ENCODE measurements at places on chromosomes 1 and 21.

DNA sequence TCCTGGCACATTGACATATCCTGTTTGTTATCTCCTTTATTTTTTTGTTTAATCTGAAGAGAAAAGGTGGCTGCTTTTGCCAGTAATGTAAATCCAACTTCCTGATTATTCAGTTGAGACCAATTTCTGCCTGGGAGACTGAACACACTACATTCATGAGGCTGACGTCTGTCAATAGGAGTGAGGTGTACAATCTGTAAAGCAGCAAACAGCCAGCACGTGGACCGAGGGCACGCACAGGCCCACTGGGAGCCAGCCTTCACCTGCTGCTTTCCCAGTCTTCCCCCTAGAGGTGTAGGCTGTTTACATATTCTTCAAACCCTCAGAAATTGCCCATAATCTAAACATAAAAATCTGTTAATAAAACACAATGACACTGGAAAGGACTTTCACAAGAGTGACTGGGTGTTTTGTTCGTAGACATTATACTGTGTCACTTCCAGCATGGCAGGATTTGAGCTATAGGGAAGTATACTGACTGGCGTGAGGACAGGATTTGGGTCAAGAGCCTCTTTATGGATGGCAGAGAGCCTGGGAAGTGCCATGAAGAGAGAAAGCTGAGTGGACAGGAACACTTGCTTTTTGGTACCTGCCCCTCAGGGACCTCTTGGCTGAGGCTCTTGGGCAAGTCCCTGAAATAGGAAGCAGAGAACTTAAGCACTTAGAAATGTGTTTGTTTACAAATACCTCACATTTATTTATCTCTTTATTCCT is 552.9 kb upstream of the CAMK1G start:
- no peak for DNase-seq

- DNase-seq, result no peak
These were observed 36.6 kb upstream of the TMEM51 start for GRCh38 chr1:15116966-15117365.

GRCh38 chr1:32636914-32637645 is 13.3 kb downstream of the ZBTB8OS start:
- no peak for DNase-seq

- no peak for DNase-seq
These were observed 27.5 kb downstream of the SLC37A1 start for GRCh38 chr21:42541174-42541573.

GRCh38 chr1:20255666-20256065 is 35.0 kb upstream of the VWA5B1 start:
- no peak for DNase-seq

DNA sequence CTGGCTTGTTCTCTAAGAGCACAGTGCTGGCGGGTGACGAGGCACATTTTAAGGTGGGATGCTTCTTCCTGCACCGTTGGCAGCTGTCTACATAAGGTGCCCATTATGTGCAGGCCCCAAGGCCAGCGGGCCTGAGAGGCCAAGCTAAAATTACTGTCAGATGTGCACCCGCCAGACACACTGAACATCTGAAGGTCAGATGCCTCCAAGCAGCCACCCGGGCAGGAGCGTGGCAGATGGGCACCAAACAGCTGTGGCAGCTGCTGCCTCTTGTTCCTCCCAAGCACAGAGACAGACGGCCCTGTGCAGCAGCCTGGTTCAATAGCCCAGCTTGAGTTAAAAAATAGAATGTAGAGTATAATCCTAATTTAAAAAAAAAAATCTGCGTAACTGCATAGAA is 211.9 kb upstream of the EDN2 start:
- no peak for DNase-seq

GRCh38 chr1:34529935-34530859 is 224.7 kb upstream of the GJB5 start:
- peak; percentile 74 for DNase-seq

GRCh38 chr1:209587789-209588188 is 4.3 kb downstream of the CAMK1G start:
- no peak for DNase-seq

GRCh38 chr21:21174676-21175075 is 176.5 kb downstream of the NCAM2 start:
- DNase-seq, result no peak

- no peak for DNase-seq
These were observed 162.2 kb upstream of the RAB4A start for GRCh38 chr1:229108598-229109201.

GRCh38 chr1:201904579-201904978 is 15.9 kb downstream of the SHISA4 start:
- DNase-seq, result peak; percentile 41

GRCh38 chr1:107530543-107530942 is 389.7 kb downstream of the NTNG1 start:
- DNase-seq, result no peak

DNA sequence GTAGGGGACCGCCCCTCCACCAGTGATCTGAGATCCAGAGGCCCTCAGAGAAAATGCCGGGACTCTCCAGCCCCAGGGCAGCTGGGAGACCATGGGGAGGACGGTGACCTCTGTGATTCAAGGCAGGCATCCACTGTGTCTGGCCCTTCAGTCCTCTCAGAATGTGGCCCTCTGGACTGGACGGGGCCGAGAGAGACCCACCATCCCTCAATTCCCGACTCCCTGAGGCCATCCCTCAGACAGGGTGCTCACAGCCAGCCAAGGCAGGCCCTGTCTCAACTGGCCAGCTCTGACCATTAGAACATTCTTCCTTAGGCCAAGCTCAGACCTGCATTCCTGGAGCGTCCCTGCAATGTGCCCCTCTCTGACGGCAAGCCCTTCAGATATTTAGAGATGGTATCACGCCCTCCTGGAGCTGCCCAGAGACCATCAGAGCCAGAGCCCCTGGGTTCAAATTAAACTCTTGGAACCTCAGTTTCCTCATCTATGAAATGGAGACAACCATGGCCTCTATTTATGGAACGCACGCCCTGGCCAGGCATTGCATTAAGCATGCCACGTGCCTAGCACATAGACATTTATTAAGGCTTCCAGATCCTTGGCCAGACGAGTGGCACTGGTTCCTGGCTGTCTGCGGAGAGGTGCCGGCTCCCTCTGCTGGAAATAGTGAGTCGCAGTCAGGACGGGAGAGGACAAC is 9.6 kb upstream of the EPS8L3 start:
- DNase-seq, result no peak

- DNase-seq, result no peak
These were observed 19.8 kb upstream of the UBR4 start for GRCh38 chr1:19229828-19230325.

DNA sequence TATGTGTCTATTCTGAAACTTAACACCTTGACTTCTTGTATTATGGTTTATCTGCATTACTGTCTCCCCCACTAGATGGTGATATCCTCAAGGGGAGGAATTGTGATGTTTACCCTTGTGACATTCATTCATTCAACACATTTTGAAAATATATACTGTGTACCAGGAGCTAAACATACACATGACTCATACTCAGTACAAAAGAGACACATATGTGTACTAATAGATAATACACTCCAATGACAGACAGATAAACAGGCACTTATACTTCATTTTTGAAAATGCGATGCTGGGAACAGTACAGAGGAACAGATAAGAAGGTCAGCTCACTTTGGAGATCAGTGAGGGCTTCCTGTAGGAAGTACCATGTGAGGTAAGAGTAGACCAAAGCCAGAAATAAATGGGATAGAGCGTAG is 8.9 kb upstream of the RAB3GAP2 start:
- no peak for DNase-seq

DNA sequence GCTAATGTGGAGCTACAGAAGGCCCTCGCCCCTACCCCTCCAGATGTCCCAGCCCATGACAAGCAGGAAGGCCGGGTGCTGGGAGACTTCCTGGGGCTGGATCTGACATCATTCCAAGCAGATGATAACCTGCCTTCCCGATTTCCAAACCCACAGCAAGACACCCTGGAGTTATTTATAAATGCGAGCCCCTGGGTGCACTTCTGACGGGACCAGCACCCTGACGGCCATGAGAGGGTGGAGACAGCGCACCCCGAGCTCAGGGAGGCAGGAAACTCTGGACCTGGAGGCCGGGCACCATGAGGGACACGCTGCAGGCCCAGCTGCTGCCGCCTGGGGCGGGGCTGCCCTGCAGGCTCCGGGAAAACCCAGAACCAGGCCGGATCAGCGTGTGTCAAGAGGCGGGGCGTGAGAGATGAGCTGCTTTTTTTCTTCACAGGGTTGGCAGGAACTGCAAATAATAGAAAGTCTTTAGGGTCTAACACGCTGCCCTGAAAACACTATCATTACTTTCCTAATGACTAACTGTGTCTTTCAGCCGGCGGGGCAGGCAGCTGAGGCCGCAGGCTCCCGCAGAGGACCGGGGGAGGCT is 2.5 kb upstream of the PCBP3 start:
- no peak for DNase-seq

- no peak for DNase-seq
These were observed 7.2 kb upstream of the GNG12 start for GRCh38 chr1:67840449-67840848.

GRCh38 chr21:25806060-25806459 is 71.3 kb downstream of the GABPA start:
- no peak for DNase-seq

DNA sequence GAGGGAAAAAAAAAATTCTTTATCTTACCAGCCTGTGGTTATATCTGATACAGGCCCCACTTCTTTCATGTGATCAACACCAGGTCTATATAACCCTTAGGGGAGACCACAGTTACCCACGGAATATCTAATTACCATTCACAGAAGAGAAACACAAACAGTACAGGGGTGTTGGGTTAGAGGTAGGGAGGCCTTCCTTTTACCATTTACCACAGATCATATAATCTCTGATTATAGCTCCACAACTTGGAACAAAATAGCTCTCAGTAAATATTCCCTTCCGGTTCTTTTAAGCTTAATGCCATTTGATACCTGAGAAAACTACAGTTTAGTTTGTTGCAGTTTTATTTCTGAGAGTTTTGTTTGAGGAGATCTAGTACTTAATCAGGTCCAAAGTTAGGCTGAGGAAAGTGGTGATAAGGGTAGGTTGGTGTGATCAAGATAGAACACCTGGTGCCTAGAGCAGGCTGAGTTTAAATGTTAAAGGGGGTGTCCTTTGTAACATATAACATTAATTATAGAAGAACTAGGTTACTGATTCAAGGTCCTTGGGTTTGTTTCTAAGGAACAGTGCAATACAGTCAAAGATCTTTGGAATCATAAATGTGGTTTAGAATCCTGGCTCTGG is 14.1 kb downstream of the EPB41 start:
- no peak for DNase-seq

GRCh38 chr1:19872190-19872589 is 10.0 kb upstream of the OTUD3 start:
- DNase-seq, result no peak

- DNase-seq, result no peak
These were observed 25.4 kb downstream of the MX2 start for GRCh38 chr21:41387042-41387819.

DNA sequence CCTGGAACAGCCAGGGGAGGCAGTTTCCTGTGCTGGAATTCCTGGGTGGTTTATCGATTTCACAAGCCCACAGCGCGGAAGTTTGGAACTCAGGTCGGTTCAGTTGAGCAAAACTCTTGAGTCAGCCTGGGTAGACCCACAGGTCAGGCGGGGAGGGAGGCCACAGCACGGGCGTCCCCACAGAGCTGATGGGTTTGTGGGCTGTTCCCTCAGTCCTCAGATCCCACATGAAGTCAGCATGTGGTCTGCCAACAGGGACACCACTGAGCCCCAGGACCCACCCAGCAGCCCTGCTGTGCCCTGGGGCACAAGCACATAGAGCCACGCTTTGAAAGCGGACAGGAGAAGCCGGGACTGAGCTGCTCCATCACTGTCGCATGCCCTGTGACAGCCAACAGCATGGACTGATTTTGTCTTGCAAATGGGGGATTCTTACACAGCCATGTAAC is 17.4 kb downstream of the BMP8A start:
- no peak for DNase-seq

DNA sequence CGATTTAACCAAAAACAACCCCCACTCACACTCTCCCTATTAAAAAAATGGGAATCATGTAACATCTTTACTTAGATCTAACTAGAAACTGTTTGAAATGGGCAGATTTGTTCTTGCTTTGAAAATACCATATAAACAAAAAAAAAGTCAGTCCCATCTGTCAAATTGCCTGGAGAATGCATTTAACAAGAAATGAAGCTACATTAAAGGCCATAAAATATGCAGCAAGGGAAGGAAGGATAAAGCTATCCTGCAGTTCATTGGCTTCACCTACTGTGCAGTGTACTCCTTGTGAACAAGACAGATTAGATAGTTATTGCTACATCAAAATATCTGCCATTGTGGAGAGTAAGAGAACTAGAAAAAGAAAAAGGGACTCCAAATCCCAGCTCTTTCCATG is 160.5 kb downstream of the LRRC7 start:
- no peak for DNase-seq

DNA sequence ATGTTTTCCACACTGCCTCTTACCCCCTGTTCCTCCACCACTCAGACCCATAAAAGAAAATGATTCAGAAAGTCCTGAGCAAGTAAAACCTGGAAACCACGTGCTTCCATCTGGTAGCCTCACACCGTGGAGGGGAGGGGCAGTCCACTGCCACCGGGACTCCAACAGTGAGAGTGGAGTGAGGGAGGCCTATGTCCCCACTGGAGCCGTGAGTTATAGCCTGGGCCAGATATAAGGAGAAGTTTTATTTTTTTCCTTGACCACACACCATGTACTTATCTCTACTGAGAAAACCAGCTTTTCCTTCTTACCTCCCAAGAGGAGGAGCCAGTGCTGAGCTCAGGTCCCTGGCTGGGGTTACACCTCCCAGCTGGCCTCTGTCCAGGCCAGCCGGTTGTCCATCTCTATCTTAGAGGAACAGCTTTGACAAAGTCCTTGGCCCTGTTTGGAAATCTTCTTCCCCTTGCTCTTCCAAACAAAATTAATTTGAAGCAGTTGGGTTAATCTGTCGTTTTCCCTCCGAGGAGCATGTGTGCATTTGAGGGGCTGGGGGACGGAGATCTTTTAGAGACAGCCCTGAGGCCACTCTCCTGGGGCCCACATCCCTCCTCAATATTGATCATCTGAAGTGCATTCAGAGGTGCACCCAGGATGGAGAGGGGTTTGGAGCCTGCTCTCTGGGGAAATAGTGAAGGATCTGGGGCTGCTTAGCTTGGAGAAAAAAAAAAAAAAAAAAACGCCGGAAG is 49.1 kb upstream of the SERBP1 start:
- no peak for DNase-seq

- no peak for DNase-seq
These were observed 219.3 kb downstream of the ST6GALNAC3 start for GRCh38 chr1:76293831-76294230.

- no peak for DNase-seq
These were observed 29.4 kb upstream of the PEX10 start for GRCh38 chr1:2441746-2442145.

DNA sequence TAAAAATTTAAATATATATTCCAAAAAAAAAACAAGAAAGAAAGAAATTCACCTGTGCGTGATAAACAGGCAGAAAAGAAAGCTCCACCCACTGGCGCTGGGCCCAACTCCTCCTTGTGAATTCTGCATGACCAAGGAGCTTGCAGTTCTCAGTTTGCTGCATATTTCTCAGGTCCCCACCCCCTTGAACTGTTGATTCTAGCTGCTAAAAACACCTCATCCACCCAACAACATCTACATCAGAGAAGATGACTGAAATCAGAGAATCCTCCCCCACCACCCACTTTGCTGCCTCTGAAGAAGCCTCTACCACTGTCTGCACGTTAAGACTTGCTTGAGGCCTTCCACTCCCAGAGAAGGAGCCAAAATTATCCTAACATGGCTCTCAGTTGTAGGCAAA is 104.8 kb downstream of the RGS2 start:
- no peak for DNase-seq
